ENCODE measurements at places on chromosomes 6 and 20.

DNA sequence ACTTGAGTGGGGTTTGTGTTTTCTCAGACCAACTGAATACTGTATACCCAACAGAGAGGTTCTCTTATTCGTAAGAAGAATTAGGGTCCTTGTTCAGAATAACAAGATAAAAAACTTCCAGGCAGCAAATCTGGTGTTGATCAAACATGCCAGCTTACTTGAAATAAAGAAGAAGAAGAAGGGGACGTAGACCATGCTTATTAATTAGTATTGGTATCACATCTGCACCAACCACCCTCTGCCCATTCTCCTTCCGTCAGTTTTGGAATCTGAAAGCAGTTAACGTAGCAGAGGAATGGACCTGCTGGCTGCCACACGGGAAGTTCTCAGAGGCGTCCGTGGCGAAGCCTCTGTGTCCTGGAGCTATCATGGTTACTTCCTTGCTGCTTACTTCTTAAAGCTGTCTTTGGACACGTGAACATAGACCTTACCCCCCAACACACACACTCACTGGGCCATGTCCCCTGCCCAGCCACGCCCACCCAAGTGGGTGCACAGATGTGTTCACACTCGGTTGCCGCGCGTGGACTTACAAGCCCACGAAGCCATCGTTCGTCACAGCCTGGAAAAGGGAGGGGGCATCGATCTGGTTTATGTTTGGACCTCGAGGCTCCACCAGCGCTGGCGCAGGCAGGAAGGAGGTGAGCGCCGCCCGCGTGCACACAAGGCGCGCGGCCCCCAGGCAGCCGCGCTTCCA lies 4.1 kb upstream of the DLL1 start:
- no peak for DNase-seq
- H3K4me1 ChIP-seq, result peaks cover 17% of the 10 kb centered on the region
- H3K4me3 ChIP-seq, result peak overlapping the region; percentile 59
- H3K27me3 ChIP-seq, result peaks cover 90% of the 10 kb centered on the region

GRCh38 chr6:100166956-100167355 lies 172.9 kb upstream of the MCHR2 start:
- peak overlapping the region; percentile 10 for H3K27ac ChIP-seq
- H3K4me3 ChIP-seq, result no peak overlapping the region
- peaks cover 32% of the 10 kb centered on the region for H3K4me1 ChIP-seq
- DNase-seq, result no peak

GRCh38 chr6:149701714-149702113 lies 16.2 kb downstream of the LATS1 start:
- peaks cover 11% of the 10 kb centered on the region for H3K4me1 ChIP-seq
- peaks cover 3% of the 10 kb centered on the region for H3K36me3 ChIP-seq
- no peak overlapping the region for H3K4me3 ChIP-seq
- DNase-seq, result no peak
- H3K27ac ChIP-seq, result peak overlapping the region; percentile 50
- H3K27me3 ChIP-seq, result no peaks in the 10 kb centered on the region

- H3K27me3 ChIP-seq, result peaks cover 34% of the 10 kb centered on the region
- no peak overlapping the region for H3K4me3 ChIP-seq
- no peak for DNase-seq
- H3K27ac ChIP-seq, result no peak overlapping the region
- H3K4me1 ChIP-seq, result peaks cover 3% of the 10 kb centered on the region
- no peaks in the 10 kb centered on the region for H3K36me3 ChIP-seq
Observed at GRCh38 chr6:134312038-134312660, 5.8 kb downstream of the SGK1 start.

DNA sequence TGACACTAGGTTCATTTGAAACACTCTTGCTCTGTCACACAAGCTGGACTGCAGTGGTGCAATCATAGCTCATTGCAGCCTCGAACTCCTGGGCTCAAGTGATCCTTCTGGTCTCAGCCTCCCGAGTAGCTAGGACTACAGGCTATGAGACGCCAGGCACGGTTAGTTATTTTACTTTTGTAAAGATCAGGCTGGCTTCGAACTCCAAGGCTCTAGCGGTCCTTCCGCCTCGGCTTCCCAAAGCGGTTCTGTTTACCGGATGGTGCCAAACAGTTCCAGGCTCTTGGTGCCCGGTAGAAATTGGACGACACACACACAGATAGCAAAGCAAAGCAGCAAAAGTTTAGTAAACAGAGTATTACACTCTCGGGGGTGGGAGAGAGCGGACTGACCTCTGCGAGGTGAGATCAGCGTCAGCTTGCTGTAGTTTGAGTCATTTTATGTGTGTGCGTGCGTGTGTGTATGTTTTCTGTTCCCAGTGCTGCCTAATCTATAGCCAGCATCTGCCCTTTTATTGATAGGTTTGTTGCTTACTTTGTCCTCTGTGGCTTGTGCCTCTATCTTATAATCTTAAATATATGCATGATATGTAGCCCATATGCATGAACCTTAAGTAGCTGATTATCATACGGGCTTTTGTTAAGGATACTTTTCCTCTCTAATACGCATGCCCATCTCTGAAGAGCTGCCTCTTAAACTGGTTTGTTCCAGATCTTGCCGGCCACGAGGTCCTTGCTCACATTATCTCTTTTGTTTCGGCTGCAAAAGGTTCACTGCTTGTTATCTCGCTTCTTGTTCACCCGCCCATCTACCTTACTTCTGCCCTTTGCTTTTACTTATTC lies 75.2 kb downstream of the OR2B2 start:
- no peaks in the 10 kb centered on the region for H3K27me3 ChIP-seq
- H3K4me1 ChIP-seq, result peaks cover 23% of the 10 kb centered on the region
- H3K36me3 ChIP-seq, result peaks cover 2% of the 10 kb centered on the region
- H3K27ac ChIP-seq, result no peak overlapping the region

Measured in mesothelial cell of epicardium (in vitro differentiated cells).